Activated CD4-positive, alpha-beta T cell treated with anti-CD3 and anti-CD28 coated beads, Interleukin-2, amount 50 U/mL, for 4 hours (primary cell): ENCODE measurements at places on chromosomes 1 and 21.

DNA sequence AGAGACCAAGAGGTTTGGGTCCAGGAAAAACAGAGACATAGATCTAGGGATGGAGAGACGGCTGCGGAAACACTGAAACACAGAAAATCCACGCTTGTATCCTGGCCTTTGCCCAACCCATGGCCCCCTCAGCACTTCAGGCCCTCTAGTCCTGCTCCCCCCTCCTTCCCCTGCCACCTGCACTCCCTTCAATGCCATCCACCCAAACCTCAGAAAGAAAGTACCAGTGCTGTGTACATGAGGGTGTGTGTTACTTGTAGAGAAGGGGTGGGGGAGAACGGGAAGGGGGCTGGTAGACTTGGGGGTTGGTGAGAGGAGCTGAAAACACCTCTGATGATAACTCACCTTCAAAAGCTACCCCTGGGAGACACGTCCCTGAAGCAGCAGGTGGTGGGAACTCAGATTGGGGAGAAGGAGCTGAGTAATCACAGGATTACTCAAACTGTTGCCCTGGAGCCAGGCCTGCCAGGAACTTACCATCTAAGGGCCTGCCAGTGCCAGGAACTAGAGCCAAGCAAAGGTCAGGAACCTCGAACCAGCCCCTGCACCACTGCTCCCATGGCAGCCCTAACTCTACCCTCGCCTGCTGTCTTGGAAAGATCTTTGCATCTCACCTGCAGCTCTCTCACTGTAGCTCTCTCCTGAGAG is 11.5 kb downstream of the RORC start:
- DNase-seq: no peak

DNA sequence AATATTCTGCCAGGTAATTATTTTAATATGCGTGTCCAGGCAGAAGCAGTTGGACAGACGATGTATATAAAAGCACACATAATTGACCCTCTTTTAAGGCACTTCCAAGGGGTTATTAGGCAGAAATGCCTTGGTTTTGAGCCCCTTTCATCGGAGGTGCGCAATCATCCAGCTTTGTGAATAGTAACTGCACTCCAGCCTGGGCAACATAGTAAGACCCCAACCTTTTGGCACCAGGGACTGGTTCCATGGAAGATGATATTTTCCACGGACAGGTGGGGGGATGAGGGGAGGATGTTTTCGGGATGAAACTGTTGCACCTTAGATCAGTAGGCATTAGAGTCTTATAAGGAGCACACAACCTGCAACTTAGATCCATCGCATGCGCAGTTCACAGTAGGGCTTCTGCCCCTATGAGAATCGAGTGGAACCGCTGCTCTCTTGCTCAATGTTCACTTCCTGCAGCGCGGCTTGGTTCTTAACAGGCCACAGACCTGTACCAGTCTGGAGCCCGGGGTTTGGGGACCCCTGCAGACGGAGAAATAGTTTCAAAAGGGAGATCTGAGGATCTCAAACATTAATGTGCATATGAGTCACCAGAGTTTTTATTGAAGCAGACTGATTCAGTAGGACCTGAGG is 1.8 kb upstream of the MCOLN2 start:
- peak; percentile 31 for DNase-seq

GRCh38 chr1:110877776-110878175 is 4.8 kb downstream of the CD53 start:
- DNase-seq: no peak

DNA sequence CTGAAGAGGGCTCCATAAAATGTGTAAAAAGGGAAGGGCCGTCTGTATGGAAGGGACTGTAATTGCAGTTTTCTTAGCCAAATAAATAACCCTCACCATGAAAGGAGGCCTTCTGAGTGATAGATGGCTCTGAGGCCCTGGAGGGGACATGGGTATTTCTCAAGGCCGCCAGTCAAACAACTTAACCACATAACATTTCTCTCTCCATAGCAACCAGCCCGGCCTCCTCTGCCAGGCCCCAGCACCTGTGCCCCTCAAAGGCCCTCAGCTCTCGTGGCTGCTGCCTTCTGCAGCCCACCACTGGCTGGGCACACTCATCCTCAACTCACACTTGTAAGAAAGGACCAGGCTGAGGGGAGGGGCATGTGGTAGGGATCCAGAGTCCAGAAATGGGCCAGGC is 57.0 kb upstream of the GJB5 start:
- no peak for DNase-seq

- no peak for DNase-seq
Observed at GRCh38 chr1:198499588-198499987, 40.9 kb downstream of the ATP6V1G3 start.

DNA sequence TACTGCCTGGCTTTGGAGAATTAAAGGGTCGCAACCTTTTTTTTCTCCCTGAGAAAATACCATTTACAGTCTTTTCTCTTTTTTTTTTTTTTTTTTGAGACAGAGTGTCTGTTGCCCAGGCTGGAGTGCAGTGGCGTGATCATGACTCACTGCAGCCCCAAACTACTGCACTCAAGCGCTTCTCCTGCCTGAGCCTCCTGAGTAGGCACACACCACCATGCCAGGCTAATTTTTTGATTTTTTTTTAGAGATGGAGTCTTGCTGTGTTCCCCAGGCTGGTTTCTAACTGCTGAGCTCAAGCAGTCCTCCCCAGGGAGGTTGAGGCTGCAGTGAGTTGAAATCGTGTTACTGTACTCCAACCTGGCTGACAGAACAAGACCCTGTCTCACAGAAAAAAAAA is 24.6 kb downstream of the UBE4B start:
- DNase-seq: no peak

DNA sequence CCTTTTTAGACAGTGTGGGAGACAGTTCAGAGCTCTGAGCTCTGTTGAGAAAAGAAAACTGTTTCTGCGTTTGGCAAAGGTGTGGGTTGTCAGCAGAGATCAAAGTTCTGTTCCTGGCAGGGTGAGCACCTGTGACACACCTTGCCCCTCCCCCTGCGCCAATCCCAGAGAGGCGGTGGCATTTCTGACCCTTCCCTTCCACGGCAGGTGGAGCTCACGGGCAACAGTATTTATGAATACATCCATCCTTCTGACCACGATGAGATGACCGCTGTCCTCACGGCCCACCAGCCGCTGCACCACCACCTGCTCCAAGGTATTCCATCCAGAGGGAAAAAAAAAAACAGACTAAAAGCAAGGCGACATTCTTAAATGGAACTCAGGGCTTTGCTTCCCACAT is 20.7 kb downstream of the SIM2 start:
- no peak for DNase-seq
